ENCODE measurements at places on chromosomes 16 and 17.
A peak's percentile ranks its signal among the peaks of the same experiment; 100 is the strongest.

- no peak for DNase-seq
Measured at GRCh38 chr16:78552716-78553115, 453.3 kb downstream of the WWOX start.

DNA sequence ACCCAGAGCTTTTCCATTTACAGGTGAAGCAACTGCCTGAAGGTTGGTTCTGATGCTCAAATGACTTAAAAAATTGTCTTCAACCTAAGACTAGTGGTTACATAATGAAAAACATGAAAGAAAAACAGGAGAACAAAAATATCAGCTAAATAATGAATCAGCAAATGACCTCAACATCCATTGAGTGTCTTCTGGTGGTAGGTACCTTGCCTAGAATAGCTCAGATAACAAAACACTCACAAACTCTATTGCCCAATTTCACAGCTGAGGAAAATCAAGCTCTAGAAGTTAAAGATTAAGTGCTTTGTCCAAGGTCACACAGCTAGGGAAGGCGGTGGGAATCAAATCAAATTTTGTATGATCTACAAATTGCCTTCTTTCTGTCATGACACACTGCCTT, 304.6 kb upstream of the CDH11 start:
- DNase-seq, result no peak

- DNase-seq, result no peak
Measured at GRCh38 chr17:72580321-72581127, 459.7 kb downstream of the SOX9 start.

DNA sequence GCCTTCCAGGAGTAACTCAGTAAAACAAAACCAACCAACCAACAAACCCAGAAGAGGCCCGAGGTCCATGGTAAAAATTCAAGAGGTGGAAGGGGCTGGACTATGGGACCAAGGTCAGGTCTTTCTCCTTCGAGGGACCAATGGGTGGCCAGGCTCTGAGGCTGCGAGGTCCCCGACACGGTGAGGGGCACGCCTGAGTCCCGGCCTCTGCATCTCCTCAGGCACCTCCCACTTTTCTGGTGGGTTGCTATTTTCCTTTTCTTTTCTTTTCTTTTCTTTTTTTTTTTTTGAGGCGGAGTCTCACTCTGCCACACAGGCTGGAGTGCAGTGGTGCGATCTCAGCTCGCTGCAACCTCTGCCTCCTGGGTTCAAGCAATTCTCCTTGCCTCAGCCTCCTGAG, 18.0 kb downstream of the CD7 start:
- DNase-seq, result no peak

DNA sequence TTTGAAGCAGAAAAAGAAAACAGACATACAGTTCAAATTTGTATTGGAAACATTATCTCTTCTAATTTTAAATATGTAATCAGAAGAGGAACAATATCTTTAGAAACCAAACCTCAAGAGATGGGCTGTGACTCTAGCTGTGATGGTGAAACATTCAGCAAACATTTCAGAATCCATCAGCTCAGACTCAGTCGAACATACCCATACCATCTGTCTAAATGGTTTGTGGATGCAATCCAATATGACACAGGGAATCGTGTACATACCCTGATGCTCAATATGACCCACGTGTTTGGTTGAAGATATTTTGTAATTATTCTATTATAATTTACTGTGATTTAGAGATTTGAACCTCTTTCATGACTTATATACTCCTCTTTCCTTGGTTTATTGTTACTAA, 665.2 kb upstream of the CDH8 start:
- no peak for DNase-seq

DNA sequence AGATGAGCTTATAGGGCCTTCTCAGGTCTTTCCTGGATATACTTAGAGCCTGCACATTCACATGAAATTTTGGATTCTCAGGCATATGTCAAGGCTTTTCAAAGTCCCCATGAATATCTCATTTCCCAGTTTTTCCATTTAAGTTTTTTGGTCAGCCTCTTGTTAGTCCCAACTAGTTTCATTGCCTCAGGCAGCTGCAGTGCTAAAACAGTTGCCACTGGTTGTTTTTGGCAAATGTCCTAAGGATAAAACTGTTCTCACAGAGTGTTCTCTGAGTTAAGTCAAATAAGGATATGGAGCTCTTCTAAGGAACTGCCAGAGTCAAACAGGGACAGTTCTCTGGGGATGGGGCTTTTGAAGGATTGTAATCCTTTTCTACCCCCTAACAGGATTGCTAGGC, 39.9 kb upstream of the ABCC11 start:
- DNase-seq, result no peak

- peak; percentile 36 for DNase-seq
Measured at GRCh38 chr17:58153046-58153445, 4.9 kb downstream of the OR4D1 start.

GRCh38 chr16:59463776-59464175, 729.7 kb upstream of the GOT2 start:
- no peak for DNase-seq

DNA sequence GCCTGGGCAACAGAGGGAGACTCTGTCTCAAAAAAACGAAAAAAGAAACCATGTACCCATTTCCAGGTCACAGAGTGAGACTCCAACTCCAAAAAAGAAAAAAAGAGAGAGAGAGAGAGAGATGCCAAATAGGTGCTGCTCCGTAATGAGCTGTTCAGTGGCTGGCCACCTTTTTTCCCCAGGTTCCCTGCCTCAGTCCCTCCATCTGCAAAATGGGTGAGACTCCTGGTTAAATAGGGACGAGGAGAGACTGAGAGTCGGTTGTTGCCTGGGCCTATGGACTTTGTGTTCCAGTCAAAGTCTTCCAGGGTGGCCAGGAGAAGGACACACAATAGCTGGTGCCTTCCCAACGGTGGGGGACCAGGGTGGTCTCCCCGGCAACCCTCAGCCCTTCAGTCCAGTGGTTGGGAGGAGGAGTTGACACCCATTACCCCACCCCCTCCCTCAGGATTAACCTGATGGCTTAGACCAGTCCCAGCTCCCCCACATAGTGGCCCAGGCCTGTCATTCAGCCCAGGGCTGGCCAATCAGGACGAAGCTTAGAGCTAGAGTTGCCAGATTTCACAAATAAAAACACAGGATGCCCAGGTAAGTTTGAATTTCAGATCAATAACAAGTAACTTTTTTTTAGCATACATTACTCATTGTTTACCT, 258.2 kb downstream of the PARN start:
- no peak for DNase-seq

- DNase-seq, result no peak
Measured at GRCh38 chr16:11446566-11447119, 101.4 kb downstream of the RMI2 start.

DNA sequence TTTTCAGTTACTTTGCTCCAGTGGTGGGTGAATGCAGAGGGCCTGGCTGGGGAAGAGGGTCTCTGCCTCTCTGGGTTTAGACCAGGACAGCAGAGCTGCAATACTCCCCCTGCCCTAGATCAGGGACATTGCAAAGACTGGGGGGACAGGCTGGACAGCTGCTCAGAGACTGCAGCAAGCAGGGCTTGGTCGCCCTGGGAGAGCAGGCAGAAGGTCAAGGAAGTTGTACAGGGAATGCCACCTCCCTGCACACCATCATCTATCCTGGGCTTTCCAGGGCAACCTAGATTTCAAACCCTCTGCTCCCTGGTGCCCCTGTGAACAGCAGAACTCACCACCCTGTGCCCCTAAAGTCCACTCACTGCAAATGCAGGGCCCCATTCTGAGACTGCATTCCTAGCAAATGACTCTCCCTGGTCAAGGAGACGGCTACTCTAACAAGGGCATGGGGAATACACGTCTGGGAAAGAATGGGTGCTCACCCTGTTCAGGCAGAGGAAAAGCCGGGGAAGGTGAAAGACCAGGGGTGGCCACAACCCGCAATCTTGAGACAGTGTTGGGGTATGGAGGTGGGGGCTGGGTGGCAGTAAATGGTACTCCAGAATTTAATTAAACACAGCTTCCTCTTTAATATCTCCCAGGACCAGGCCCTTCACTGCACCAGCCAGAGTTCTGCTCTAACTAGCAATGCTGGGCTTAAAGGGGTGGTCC, 1.0 kb downstream of the KIFC3 start:
- DNase-seq, result no peak

- no peak for DNase-seq
Measured at GRCh38 chr17:17096438-17097178, 54.4 kb downstream of the MPRIP start.

DNA sequence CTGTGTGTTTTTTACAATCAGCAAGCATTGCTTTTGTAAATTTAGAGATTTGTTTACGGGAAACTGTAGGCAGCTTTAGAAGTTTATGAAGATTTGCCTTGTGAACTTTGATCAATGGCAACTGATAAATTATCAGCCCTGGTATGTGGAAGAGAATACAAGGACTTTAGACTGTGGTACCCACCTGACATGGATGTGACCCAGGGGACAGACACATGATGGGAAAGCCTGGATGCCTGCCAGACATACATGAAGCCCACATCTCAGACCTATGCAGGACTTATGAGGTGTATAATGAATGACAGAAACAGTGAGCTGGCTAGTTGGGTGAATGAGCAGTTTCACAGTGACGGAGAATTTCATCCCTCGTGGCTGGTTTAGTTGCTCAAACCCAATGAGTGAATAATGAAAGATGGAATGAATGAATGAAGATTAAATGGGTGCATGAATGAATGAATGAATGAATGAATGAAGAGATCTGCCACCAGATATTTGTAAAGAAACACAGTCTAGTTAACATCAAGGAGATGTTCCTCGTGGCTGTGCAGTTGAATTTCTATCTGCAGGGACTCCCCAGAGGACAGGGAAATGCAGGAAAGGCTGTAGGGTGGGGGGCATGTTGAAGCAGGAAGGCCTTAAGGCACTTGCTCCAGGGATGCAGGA, 7.6 kb downstream of the TMEM92 start:
- no peak for DNase-seq

- DNase-seq, result no peak
Measured at GRCh38 chr16:57143149-57143921, 42.5 kb downstream of the PSME3IP1 start.

- no peak for DNase-seq
Measured at GRCh38 chr17:81867170-81867990, 3.8 kb downstream of the ARHGDIA start.

DNA sequence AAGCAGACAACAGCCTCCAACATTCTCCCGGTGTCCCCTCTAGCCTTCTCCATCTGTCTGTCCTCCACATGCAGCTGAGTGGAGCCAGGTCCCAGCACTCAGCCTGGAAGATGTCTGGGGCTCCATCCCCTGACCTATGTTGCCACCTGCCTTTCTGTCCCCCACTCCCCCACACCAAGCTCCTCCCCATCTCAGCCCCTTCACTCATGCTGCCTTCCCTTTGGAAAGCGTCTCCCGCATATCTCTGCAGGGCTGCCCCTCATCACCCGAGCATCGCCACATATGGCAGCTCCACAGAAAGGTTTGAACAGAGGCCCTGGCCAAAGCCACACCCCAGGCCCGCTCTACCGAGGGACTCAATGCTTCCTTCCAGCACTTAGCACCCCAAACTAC, 24.2 kb downstream of the NSMCE1 start:
- DNase-seq, result no peak

DNA sequence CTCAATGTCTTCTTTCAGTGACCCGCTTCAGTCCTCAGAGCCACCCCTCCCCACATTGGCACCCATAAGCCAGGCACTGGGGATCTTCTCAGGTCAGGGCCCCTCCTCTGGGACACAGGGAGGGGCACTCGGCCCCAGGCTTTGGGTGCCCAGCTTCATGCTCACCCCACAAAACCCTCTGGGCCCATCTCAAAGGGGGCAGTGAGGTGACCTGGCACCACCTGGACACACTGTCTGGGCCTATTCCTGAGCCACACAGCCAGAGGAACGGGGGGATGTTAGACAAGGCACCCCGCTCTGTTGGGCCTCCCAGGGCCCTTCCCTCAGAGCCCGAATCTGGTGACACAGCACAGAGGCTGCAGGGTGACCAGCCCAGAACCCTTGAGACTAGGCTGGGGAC, 36.1 kb downstream of the TNFRSF13B start:
- DNase-seq, result no peak

GRCh38 chr17:62720126-62720850, 87.8 kb downstream of the MARCHF10 start:
- no peak for DNase-seq

DNA sequence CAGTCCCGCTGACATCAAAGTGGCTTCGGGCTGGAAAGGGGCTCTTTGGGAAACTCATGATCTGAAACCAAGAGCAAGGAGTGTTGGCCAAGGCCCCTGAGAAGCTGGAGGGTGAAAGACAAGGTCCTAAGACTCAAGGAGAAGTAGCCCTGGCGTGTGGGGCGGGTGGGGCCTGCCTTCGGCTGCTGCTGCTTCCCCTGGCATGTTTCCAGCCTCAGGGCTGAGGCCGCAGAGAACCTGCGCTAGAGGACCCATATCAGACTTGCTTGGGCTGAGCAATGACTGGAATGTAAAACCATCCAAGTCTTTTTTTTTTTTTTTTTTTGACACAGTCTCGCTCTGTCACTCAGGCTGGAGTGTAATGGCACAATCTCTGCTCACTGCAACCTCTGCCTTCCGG, 67.5 kb upstream of the GCSH start:
- DNase-seq, result no peak

- DNase-seq, result no peak
Measured at GRCh38 chr16:81492965-81493754, 48.6 kb downstream of the CMIP start.

GRCh38 chr16:86496262-86496928, 13.9 kb upstream of the FOXF1 start:
- DNase-seq, result no peak

- DNase-seq, result no peak
Measured at GRCh38 chr16:2825049-2825742, 4.9 kb upstream of the ZG16B start.

- DNase-seq, result no peak
Measured at GRCh38 chr17:42806249-42806648, 7.6 kb downstream of the CNTD1 start.

GRCh38 chr16:31458073-31458843, 1.0 kb upstream of the ARMC5 start:
- peak; percentile 57 for DNase-seq

DNA sequence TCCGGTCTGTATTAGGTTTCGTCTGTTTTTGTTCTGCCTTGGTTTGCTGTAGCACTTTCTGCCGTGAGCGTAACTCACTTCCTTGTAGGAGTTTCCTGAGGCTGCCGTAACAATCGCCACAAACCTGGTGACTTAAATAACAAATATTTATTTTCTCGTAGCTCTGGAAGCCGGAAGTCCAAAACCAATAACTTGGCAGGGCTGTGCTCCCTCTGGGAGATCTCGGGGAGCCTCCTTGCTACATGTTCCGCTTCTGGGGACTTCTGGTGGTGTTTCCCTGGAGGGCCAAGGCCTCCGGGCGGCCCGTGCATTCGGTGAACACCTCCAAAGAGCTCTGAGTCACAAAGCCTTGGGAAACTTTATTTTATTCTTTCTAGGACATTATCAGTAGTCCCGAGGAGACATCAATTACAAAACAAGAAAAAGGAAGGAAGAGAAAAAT, 6.8 kb upstream of the WDR45B start:
- no peak for DNase-seq

- no peak for DNase-seq
Measured at GRCh38 chr16:30041841-30042240, 10.8 kb upstream of the TLCD3B start.

DNA sequence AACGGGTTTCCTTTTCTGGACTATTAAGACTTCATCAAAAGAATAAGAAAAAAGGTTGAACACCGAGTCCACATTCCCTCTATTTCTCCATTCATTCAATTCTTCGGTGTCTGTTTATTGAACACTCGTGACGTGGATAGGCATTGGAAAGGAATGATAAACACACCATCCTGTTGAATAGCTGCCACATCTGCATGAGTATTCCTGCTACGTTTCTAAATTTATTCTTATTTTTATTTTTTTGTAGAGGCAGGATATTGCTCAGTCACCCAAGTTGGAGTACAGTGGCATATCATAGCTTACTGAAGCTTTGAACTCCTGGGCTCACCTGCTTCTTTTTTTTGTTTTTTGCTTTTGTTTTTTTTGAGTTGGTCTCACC, 80.8 kb upstream of the CIBAR2 start:
- no peak for DNase-seq

- DNase-seq, result no peak
Measured at GRCh38 chr17:73921306-73921705, 277.1 kb upstream of the SDK2 start.
